Mesendoderm (in vitro differentiated cells): ENCODE measurements at places on chromosomes 13 and 19.

DNA sequence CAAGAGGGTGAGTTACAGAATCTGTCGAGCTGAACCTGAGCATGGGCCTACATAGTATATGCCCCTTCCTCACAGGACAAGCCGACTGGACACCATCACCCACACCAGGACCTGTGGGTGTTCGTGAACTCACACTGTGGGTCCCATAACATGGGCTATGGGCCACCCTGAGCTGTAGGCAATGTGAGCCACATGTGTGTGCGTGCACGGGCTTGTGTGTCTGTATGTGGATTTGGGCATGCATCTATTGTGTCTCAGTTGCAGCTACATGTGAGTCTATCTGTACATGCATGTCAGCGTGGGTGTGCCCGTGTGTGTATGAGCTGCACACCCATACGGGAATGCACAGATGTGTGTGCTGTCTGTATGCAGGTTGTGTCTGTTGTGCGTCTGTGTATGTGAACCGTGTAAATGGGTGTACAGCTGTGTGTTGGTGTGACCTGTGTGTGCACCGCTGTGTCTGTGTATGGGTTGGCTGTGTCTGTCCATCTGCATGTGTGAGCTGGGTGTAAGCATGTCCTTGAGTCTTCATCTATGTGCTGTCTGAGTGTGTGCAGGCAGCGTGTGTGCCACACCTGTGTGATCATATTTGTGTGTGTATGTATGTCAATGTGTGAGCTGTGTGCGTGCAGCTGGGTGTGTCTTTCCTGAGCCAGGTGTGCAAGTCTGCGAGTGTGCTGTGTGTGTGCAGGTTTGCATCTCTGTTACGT lies 1.7 kb downstream of the NOTCH3 start:
- H3K4me3 ChIP-seq = peak overlapping the region; percentile 1
- no peaks in the 10 kb centered on the region for H3K36me3 ChIP-seq
- H3K4me1 ChIP-seq = no peaks in the 10 kb centered on the region
- no peak overlapping the region for H3K27ac ChIP-seq

GRCh38 chr13:91134803-91135184 lies 212.7 kb upstream of the MIR17HG start:
- no peak overlapping the region for H3K27ac ChIP-seq
- no peak overlapping the region for H3K4me3 ChIP-seq
- DNase-seq = no peak
- H3K36me3 ChIP-seq = no peaks in the 10 kb centered on the region
- no peaks in the 10 kb centered on the region for H3K27me3 ChIP-seq
- H3K4me1 ChIP-seq = no peaks in the 10 kb centered on the region

- no peak overlapping the region for H3K4me3 ChIP-seq
- peaks cover 8% of the 10 kb centered on the region for H3K36me3 ChIP-seq
- DNase-seq = no peak
- no peaks in the 10 kb centered on the region for H3K4me1 ChIP-seq
- H3K27me3 ChIP-seq = no peaks in the 10 kb centered on the region
Measured at GRCh38 chr19:38285567-38285966, 18.5 kb upstream of the C19orf33 start.

GRCh38 chr19:41324231-41324702 lies 14.3 kb downstream of the CCDC97 start:
- H3K4me3 ChIP-seq = no peak overlapping the region
- H3K27me3 ChIP-seq = no peaks in the 10 kb centered on the region
- peak overlapping the region; percentile 99 for H3K27ac ChIP-seq
- H3K36me3 ChIP-seq = peaks cover 3% of the 10 kb centered on the region
- H3K4me1 ChIP-seq = peaks cover 39% of the 10 kb centered on the region

DNA sequence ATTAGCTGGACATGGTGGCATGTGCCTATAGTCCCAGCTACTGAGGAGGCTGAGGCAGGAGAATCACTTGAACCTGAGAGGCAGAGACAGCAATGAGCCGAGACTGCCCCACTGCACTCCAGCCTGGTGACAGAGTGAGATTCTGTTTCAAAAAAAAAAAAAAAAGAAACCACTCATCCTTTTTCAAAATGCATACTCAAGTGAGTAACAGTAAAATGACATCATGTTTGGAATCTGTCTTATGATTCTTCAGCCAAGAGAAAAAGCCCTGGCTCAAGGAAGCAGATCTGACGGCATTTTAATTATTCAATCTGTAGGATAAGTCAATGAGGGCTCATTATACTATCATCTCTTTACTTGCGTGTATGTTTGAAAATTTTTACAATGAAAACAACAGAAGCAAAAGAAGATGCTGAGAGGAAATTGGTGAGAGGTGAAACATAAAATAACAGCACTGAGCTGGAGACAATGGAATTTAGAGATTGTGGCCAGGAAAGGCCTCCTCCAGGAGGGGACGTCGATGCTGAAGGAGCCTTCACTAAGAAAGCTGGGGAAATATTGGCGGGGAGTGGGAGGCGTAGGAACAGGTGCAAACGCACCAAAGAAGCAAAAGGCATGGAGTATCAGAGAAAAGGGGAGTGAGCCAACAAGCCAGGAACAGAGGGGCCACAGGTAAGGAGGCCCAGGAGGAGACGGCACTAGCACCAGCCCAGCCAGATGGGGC lies 12.9 kb upstream of the CCNE1 start:
- H3K4me3 ChIP-seq = no peak overlapping the region
- H3K4me1 ChIP-seq = no peaks in the 10 kb centered on the region
- no peak for DNase-seq
- H3K27me3 ChIP-seq = no peaks in the 10 kb centered on the region
- no peaks in the 10 kb centered on the region for H3K36me3 ChIP-seq

GRCh38 chr13:77325371-77325980 lies 1.4 kb downstream of the MYCBP2 start:
- peaks cover 10% of the 10 kb centered on the region for H3K4me1 ChIP-seq
- H3K27me3 ChIP-seq = no peaks in the 10 kb centered on the region
- peak overlapping the region; percentile 1 for H3K4me3 ChIP-seq
- DNase-seq = no peak
- H3K36me3 ChIP-seq = no peaks in the 10 kb centered on the region
- H3K27ac ChIP-seq = no peak overlapping the region

DNA sequence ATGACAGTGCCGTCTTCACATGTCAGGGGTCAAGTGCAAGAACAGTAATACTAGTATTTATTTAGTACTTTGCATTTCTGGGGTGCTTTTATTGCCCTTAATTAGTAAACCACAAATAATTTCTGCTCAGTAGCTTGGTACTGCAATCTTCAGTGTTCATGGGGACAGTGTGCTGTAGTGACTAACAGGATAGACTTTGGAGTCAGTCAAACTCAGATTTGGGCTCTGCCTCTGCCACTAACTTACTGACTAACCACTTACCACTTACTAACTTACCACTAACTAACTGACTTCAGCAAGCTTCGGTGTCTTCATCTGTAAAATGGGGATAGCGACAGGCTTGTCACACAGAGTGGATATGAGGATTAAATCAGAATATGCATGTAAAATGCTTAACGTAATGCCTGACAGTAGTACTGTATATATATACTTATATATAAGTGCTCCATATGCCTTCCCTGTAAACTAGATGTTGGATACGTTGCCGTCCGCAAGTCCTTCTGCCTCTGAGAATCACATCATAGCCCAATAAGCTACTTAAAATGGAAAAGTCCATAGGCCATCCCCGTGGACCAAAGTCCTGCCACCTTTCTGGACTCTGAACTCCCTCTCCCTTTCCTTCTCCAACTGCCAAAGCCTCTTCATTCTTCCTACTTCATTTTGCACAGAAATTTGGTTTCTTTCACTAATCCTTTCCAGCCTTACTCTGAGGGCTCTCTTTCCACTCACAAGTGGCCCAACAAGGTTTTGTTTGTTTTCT lies 158.1 kb downstream of the ZIC5 start:
- H3K27me3 ChIP-seq = no peaks in the 10 kb centered on the region
- no peak overlapping the region for H3K4me3 ChIP-seq
- H3K36me3 ChIP-seq = no peaks in the 10 kb centered on the region
- no peaks in the 10 kb centered on the region for H3K4me1 ChIP-seq
- DNase-seq = no peak
- no peak overlapping the region for H3K27ac ChIP-seq

- no peaks in the 10 kb centered on the region for H3K36me3 ChIP-seq
- no peaks in the 10 kb centered on the region for H3K4me1 ChIP-seq
- H3K27me3 ChIP-seq = no peaks in the 10 kb centered on the region
- H3K27ac ChIP-seq = no peak overlapping the region
- no peak overlapping the region for H3K4me3 ChIP-seq
Measured at GRCh38 chr13:91557328-91558090, 159.1 kb downstream of the GPC5 start.

GRCh38 chr19:38617764-38618589 lies at the start of gene MAP4K1:
Gene MAP4K1, minus strand, starts transcription at chr19:38617953. Its CDS starts 58 bp downstream, at chr19:38617895.
- peak within 1 kb of the TSS; percentile 28 for H3K27ac ChIP-seq
- peaks cover 7% of the 10 kb centered on the region for H3K4me1 ChIP-seq
- H3K4me3 ChIP-seq = peak within 1 kb of the TSS; percentile 59
- peaks cover 2% of the 10 kb centered on the region for H3K36me3 ChIP-seq
- no peak for DNase-seq

GRCh38 chr19:51103926-51104341 lies 4.3 kb downstream of the CTU1 start:
- H3K36me3 ChIP-seq = no peaks in the 10 kb centered on the region
- no peak overlapping the region for H3K27ac ChIP-seq
- no peak overlapping the region for H3K4me3 ChIP-seq
- no peak for DNase-seq

DNA sequence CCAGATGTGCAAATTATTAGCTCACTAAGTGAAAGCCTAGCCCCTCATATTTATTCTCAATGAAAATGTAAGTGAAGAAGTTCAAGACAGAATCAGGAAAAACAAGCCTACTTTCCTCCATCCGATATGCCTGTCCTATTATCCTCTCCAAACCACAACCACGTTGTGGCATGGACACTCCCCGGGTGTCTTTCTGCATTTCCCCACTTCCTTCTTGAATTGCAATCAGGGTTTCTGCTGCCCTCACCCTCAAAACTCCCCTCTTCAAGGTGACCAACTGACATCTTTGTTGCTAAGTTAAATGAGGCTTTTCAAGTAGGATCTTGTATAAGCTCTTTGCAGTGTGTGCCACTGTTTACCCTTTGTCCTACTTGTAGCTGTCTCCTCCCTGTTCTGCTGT lies 11.8 kb downstream of the SLC25A30 start:
- no peak overlapping the region for H3K4me3 ChIP-seq
- no peaks in the 10 kb centered on the region for H3K4me1 ChIP-seq
- H3K36me3 ChIP-seq = no peaks in the 10 kb centered on the region
- H3K27me3 ChIP-seq = no peaks in the 10 kb centered on the region
- no peak overlapping the region for H3K27ac ChIP-seq
